ENCODE measurements at places on chromosomes 1 and 21. TPM values are rescaled to one million over a fixed set of nuclear protein-coding genes. Genes with fewer than 3 reads are reported as not detected.

Gene MEX3A
- total RNA-seq = 1.4 TPM

Gene NBPF1
- 11.4 TPM for total RNA-seq

DNA sequence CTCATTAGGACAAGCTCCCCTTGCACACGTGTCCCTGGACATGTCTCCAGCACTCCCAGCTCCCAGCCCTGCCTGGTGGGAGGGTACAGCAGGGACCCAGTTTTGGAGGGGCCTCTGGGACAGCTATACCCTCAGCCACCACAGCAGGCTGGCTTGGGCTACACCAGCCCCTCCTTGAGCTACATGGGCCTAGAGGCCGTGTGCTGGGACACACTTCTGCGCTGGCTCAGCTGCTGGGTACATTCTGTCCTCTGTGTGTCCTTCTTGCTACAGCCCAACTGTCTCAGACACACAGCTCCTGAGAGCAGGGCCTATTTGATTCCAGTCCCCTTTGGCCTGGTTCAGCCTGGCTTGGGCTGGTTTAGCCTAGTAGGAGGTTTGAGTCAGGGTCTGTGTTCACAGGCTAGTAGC lies 26.7 kb downstream of the DMAP1 start:
- DNase-seq = no peak
- H3K4me1 ChIP-seq = no peaks in the 10 kb centered on the region
- no peaks in the 10 kb centered on the region for H3K27me3 ChIP-seq

GRCh38 chr1:64505232-64505943 lies 35.5 kb downstream of the CACHD1 start:
- no peaks in the 10 kb centered on the region for H3K36me3 ChIP-seq
- peaks cover 7% of the 10 kb centered on the region for H3K4me1 ChIP-seq
- H3K4me3 ChIP-seq = peak overlapping the region; percentile 52
- H3K27me3 ChIP-seq = no peaks in the 10 kb centered on the region
- H3K27ac ChIP-seq = peak overlapping the region; percentile 73

GRCh38 chr1:20590306-20590777 lies 1.4 kb downstream of the CDA start:
- no peak for DNase-seq
- peak overlapping the region; percentile 7 for H3K4me3 ChIP-seq
- peaks cover 10% of the 10 kb centered on the region for H3K4me1 ChIP-seq
- no peaks in the 10 kb centered on the region for H3K27me3 ChIP-seq
- peak overlapping the region; percentile 79 for H3K27ac ChIP-seq
